RKO (cell line): ENCODE measurements at places on chromosomes 7 and 10.

DNA sequence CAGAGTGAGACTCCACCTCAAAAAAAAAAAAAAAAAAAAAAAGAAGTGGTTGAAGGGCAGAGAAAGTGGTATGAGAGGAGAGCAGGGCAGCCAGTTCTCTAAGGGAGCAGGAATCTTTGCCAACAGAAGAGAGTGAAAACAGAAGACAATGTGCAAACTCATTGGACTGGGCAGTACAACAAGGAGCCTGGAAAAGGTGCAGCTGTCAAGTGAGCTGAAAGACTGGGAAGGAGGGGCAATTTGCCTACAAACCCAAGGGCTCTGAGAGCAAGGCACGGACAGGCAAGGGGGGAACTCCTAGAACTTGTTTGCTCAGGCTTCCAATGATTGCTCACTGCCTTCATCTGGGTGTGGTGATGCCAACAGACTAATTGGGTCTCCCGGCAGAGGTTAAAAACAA, 9.5 kb downstream of the ACTR1A start:
- no peak for DNase-seq

- DNase-seq = no peak
Measured at GRCh38 chr7:18703685-18704084, 208.1 kb downstream of the HDAC9 start.

DNA sequence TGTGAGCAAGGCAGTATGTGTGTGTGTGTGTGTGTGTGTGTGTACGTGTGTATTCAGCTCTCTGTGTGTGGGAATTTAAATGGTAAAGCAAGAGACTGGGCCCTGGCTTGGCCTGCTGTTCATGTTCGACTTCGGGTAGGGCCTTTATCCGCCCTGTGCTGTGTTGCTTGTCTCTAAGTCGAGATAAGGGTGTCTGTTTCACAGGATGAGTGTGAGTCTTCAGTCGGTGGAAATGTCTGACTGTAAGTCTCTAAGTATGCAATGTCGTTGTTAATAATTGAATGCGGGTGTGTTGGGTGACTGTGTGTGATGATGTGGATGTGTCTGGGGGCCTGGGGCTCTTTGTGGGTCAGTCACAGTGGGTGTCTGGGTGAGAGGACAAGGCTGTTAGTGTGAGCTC, 34.8 kb downstream of the HIF1AN start:
- no peak for DNase-seq

DNA sequence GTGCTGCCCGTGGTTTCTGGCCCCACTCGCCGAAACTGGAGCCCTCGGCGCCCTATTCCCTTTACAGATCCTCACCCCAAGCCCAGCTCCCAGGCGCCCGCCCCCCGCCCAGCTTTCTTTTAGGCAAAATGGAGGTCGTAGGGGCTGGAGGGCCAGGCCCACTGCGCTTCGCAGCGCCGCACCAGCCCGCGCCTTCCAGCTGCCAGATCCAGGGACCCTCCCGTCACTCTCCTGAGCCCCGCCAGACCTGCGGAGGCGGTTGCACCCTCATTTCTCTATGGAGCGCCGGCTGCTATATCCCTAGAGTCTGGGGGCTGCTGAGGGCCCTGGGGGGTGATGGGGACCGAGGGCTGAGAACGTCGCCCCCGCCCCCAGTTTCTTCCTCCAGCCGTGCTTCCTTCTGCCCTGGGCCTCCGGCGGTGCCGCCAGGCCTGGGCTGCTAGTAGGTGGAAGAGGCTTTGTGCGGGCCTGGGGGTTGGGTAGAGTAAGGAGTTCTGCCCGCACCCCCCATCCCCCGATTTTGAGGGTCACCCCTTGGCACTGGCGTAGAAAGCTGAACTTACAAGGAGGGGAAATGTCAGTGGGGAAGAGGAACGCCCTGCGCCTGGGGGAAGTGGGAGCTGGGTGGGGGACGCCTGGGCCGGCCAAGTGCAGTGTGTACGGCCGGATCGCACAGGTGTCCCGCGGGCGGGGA, 1.0 kb downstream of the GNB2 start:
- DNase-seq = peak; percentile 53

DNA sequence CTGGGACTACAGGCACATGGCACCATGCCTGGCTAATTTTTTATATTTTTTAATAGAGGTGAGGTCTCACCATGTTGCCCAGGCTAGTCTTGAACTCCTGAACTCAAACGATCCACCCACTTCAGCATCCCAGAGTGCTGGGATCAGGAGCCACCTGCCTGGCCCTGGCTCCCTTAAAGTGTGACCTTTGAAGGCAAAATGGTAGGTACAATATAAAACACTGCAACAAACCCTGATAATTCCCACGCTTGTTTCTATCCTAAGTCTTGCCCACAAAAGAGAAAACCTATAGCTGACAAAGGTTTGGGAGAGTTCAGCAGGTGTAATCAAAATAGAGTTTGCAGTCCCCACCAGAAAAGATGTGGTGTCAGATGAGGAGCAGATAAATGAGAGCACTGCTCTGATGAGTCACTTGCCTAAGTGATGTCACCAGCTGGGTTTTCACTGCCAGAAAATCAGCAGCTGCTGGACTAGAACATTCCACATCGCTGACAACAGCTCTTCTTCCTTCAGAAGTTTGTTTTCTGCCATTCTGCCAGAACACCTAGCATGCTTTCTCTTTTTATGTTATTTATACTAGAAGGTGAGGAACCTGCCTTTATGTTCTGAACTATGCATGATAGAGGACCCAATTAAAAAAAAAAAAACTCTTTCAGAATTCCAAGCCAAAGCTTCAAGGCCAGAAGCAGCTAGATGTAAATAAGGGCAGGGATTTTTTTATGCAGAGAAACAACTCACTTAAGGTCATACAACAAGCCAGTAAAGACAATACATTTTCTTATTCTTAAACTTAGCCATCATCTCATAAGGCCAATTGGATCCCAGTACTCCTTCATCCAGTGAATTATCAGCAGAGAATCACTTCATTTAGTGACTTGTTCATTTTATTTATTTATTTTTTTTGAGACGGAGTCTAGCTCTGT, 18.0 kb downstream of the PURB start:
- DNase-seq = peak; percentile 90

- DNase-seq = no peak
Measured at GRCh38 chr7:49321843-49322242, 397.5 kb downstream of the CDC14C start.

DNA sequence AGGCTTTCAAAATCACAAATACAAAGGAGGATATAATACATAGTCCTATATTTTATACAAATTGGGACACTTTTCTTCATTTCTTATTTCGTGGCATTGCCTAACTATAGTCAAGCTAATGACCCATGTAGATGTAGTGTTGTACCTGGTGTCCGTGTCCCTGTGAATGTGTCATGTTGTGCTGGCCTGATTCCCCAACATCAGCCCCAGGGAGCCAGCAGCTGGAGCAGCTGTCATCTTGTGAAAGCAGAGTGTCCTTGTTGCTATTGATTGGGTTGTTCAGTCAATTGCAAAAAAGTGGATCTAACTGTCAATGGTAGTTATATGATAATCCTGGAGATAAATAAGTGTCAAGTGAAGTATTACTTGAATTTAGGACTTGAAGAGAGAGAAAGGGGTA, 86.3 kb downstream of the KAT6B start:
- DNase-seq = no peak

GRCh38 chr10:79139124-79139835, 70.5 kb downstream of the ZMIZ1 start:
- DNase-seq = no peak

GRCh38 chr10:43403911-43404703, 4.9 kb downstream of the HNRNPF start:
- DNase-seq = no peak

GRCh38 chr10:129852829-129853561, 111.1 kb downstream of the EBF3 start:
- DNase-seq = no peak

DNA sequence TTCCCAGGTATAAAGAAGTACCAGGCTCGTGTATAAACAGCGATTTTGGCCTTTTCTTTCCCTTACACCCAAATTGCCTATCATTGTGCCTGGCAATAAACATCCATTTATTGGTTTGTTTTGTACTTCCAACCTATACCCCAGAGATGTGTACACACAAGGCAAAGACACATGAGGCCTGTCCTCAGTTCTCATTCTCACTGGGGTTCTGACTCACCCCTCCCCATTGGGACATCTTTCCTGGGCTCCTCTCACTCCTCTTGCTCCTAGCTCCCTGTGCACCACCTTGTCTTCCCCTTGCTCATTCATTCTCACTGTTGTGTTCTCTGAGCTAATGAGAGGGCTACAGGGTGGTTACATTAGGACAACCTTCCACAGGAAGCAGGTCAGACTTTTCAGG, 240.7 kb downstream of the ANK3 start:
- no peak for DNase-seq

DNA sequence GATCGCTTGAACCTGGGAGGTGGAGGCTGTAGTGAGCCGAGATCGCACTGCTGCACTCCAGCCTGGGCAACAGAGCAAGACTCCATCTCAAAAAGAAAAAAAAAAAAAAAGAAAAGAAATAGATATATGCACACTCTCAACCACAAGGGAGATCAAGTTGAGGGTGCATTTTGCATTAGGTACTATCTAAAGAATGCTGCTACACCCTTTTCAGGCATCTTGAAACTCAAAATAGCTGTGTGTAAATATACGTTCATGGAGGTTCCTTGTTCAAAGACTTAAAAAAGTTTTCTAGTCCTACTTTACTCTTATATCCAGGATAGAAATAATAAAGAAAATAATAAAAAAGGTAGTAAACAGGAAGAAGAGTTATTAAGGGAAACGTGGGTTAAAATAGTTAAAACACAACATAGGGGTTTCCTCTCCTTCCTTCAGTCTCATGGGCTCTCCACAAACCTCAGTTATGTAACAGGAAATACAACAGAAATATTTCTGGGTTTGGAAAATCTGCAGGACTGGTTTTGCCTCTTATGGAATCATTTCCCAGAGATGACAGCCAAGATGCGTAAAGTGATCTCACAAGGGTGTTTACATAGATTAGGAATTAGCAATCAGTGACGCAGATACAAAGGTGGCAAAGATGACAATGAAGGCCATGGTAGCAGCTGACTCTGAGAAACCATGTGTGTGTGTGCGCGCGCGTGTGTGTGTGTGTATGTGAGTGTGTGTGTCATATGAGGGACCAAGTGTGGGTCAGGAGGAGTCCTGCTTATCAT, 15.1 kb downstream of the STEAP4 start:
- DNase-seq = no peak
